Trophoblast cell (in vitro differentiated cells and primary cell): ENCODE measurements at places on chromosomes 3 and 15.

GRCh38 chr3:48859206-48859605 lies 11.5 kb upstream of the PRKAR2A start:
- DNase-seq: no peak

DNA sequence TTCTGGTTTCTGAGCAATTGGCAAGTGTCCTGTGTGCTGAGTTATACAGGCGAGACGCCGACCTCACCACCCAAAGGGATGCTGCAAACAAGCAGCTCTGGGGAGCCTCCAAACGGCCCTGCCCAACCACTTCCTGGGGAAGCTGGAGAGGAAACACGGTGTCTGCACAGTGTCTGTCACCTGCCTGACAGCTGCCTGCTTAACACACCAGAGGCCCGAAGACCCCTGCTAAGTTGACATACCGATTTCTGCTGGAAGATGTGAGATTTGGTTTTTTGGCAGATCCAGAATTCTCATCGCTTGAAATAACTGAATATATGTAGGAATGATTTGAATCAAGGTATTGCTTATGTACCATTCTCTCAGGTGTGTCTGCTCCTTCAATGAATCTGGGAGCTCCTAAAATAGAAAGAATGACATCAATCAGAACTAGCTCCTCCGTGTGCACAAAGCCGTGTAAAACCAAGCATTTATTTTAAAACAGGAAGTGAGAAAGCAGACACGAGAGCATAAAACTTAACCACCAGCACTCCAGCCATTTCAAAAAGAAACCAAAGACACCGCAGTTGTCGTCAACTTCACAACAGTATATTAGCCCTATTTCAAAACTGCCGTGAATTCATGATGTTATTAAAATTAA lies 27.2 kb downstream of the LRRC2 start:
- DNase-seq: no peak

- no peak for DNase-seq
Observed at GRCh38 chr3:48747015-48747615, 30.1 kb upstream of the IP6K2 start.

- DNase-seq: no peak
Observed at GRCh38 chr3:25090698-25091453, 337.2 kb upstream of the RARB start.

- DNase-seq: no peak
Observed at GRCh38 chr3:102510663-102511062, 75.8 kb downstream of the ZPLD1 start.

GRCh38 chr3:59326246-59327024 lies 276.6 kb upstream of the CFAP20DC start:
- DNase-seq: peak; percentile 50

- DNase-seq: peak; percentile 78
Observed at GRCh38 chr15:48427960-48428547, 96.8 kb downstream of the DUT start.

GRCh38 chr3:67489816-67490215 lies 164.6 kb downstream of the SUCLG2 start:
- no peak for DNase-seq

DNA sequence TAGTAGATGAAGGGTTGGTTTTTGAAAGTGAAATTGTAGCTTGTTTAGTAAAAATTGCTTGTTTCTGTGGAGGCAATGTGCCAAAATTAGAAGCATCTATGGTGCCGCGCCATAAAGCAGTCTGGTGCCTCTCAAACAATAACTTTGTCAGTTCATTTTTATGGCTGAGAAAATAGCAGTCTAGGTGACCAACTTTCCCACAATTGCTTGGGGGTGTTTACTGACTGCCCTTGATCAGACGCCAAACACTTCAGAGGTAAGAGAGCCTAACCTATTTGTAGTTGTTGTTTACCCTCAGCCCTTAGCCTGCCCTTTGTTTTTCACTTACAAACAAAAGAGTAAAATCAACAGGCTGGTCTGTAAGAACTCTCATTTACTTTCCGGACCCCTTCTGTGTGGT lies 174.5 kb downstream of the FNDC3B start:
- DNase-seq: no peak

- DNase-seq: no peak
Observed at GRCh38 chr3:52279596-52279995, 1.1 kb upstream of the WDR82 start.

DNA sequence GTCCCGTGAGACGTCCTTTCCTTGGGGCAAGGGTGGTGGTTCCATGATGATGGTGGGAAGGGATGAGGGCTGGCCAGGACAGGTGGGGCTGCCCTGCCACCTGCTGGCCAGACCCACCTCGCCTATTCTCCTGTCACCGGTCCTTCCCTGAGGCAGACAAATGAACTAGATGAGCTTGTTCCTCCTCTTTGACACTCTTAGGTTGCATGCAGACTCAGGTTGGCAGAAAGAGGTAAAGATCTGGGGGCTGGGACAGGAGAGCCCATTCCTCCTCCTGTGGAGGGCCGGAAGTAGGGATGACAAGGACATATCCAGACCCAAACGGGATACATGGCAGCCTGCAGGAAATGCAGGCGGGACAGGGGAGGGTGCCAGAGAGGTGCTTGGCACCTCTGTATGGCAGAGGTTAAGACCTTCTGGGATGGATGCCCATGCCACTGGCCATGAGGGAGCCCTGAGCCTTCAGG lies 38.6 kb downstream of the ACSBG1 start:
- DNase-seq: peak; percentile 67

GRCh38 chr3:136728473-136728872 lies 23.7 kb downstream of the STAG1 start:
- DNase-seq: no peak

DNA sequence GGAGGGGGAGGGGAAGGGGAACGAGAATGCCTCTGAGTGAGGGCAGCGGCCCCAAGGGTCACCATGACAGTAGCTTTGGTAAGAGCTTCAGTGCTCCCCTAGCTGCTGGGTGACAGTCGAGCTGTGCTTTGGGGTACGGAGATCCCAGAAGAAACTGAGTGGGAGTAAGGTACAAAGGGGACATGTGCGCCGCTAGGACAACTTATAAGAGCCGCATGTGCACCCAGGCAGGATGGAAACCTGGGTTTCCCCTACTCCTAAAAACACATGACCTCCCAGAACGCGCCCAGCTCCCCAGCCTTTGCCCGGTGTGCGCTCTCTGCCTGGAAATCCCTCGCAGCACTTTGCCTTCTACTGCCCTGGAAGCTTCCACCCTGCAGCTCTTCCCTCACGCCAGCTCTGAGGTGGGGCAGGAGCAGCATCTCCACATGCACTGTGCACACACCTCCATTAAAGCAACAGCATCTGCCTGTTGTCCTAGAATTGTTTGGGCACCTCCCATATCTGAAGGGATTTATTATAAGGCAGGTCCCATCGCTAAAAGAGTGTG lies 232.2 kb downstream of the ADAMTS17 start:
- no peak for DNase-seq

GRCh38 chr3:28569357-28569756 lies 220.7 kb upstream of the AZI2 start:
- no peak for DNase-seq

GRCh38 chr3:140545197-140545596 lies 132.7 kb upstream of the TRIM42 start:
- DNase-seq: peak; percentile 38

GRCh38 chr3:32596909-32597369 lies 26.3 kb upstream of the DYNC1LI1 start:
- DNase-seq: no peak

- DNase-seq: peak; percentile 50
Observed at GRCh38 chr3:140770977-140771667, 93.3 kb downstream of the TRIM42 start.

GRCh38 chr3:50003824-50004223 lies 63.9 kb downstream of the RBM6 start:
- DNase-seq: no peak

DNA sequence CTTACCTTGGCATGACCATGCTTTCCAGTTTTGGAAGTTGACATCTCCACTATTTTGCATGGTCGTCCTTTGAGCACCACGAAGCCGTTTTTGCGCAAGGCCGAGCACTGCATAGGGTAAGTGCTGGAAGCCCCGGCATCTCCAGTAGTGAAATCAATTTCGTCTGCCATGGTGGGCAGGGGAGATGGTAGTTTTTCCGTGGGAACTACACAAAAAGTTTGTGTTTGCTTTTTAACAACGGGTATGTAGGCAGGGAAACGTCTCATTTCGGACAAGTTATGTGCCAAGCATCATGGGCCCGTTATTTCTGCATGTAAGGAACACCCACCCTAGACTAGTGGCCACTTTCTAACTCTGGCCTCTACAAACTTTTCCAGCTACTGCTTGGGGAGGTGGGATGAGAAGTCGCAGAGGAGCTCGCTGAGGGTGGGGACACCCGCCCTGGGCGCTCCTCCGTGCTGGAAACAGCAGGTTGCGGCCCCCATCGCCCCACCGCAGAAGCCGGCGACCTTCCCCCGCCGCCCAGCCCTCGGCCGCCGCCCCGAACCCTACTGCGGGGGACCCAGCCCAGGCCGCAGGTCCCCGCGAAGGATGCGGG lies 701 bp downstream of the EIF5A2 start:
- DNase-seq: no peak

GRCh38 chr3:117932441-117932840 lies 1102.2 kb downstream of the IGSF11 start:
- no peak for DNase-seq

- no peak for DNase-seq
Observed at GRCh38 chr3:88410259-88410658, 260.5 kb downstream of the C3orf38 start.

DNA sequence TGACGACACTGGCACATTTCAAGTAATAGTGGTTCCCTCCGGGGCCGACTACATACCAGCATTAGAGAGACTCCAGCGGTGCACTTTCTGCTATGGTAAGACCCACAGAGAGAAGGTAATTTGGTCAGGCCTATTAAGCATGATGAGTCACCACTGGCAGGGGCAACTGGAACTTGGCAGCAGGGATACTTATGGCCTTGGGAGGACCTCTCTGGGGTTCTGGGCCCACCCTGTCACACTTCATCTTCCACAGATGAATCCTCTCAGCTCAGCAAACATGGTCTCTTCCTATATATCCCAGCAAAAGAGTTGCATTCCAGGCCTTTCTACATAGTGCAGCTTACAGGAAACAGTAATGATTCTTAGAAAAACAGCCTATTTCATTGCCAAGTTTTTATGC lies 88.0 kb downstream of the PIK3R4 start:
- no peak for DNase-seq

GRCh38 chr3:47096959-47097358 lies 67.0 kb downstream of the SETD2 start:
- peak; percentile 30 for DNase-seq

DNA sequence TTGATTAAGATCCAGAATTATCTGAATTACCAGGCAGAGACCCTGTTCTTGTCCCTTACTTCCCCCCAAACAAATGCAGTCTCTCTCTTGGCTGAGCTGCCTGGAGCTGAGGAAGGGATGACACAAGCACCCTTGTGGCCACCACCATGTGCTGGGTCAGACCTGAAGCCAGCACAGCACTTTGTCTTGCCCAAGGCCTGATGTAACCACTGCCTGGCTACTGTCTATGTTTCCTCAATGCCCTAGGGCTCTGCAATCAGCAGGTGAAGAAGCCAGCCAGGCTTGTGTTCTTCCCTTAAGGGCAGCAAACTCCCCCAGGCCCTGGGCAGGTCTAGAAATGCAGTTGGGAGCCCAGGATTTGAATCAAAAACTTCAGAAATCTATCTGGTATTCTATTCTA lies 15.8 kb upstream of the CASR start:
- peak; percentile 94 for DNase-seq

- DNase-seq: no peak
Observed at GRCh38 chr3:109713288-109713687, 375.9 kb upstream of the DPPA4 start.

- DNase-seq: no peak
Observed at GRCh38 chr15:41603411-41603935, 44.5 kb downstream of the TYRO3 start.

- no peak for DNase-seq
Observed at GRCh38 chr3:127666676-127667075, 6.1 kb upstream of the ABTB1 start.

DNA sequence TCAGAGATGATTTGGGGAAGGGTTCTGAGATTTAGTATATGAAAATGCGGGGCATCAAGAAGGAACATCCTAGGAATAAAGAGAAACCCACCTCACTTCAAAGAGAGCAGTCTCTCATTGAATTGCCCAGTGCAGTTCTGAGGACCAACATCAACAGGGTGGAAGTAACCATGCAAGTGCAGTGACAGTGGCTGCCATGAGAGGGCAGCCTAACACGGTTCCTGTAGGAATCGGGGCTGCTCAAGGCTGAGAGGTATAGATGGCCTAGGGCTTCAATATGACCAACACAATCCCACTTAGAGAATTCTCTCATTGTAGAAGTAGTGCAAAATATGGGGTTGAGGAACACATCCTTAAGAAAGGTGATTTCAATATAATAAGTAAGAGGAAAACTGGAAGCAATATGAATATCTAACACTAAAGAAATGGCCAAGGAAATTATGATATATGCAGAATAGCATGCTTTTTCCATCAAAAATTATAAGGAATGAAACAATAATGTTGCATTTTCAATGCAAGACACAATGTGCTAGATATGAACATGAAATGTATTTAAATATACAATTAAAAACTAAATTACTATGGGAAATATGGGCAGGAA lies 51.1 kb upstream of the ARRDC4 start:
- peak; percentile 62 for DNase-seq

DNA sequence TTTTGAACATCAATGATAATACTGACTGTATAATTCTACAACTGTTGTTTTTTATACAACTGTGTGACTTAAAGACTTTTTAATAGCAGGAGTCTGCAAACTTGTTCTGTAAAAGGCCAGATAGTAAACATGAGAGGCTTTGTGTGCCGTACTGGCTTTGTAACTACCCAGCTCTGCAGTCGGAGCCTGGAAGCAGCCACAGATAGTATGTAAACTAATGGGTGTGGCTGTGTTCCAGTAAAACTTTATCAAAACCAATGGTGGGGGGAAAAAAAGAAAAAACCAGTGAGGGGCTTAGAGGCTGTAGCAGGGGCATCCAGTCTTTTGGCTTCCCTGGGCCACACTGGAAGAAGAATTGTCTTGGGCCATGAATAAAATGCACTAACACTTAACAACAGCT lies 11.9 kb downstream of the ASB7 start:
- no peak for DNase-seq

DNA sequence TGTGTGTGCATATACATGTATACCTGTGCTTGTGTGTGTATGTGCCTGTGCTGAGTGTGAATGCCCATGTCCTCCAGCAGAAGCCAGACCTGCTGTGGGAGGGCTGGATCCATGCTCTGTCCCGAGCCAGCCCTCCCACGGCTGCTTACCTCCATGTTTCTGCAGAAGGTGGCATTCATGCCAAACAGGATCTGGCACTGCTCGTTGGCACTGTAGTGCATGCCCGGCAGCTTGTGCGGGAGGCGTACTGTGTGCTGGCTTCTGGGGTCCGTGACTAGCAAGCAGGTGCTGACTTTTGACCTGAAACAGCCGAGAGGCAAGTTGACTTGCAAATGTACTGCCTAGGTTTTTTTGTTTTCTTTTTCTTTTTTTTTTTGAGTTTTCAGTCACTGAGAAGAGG lies 189.3 kb downstream of the ADAMTS17 start:
- DNase-seq: no peak

- peak; percentile 62 for DNase-seq
Observed at GRCh38 chr3:146883288-146883687, 278.1 kb upstream of the PLSCR5 start.

GRCh38 chr15:83512459-83512858 lies 65.3 kb downstream of the SH3GL3 start:
- DNase-seq: no peak

- peak; percentile 88 for DNase-seq
Observed at GRCh38 chr3:190120269-190121060, at the start of gene P3H2. TSS of gene P3H2 (minus strand) at chr3:190120897. CDS start at chr3:190120731, 166 bp downstream.

GRCh38 chr3:175608356-175608755 lies 749.2 kb downstream of the NAALADL2 start:
- DNase-seq: no peak
